ENCODE measurements at places on chromosomes 16 and 17.

GRCh38 chr17:1643293-1643998, 2.1 kb downstream of the SCARF1 start:
- no peak for DNase-seq

GRCh38 chr17:68195667-68196393, 52.0 kb upstream of the AMZ2 start:
- no peak for DNase-seq

- DNase-seq: no peak
Observed at GRCh38 chr16:55035956-55036355, 105.3 kb downstream of the IRX5 start.

DNA sequence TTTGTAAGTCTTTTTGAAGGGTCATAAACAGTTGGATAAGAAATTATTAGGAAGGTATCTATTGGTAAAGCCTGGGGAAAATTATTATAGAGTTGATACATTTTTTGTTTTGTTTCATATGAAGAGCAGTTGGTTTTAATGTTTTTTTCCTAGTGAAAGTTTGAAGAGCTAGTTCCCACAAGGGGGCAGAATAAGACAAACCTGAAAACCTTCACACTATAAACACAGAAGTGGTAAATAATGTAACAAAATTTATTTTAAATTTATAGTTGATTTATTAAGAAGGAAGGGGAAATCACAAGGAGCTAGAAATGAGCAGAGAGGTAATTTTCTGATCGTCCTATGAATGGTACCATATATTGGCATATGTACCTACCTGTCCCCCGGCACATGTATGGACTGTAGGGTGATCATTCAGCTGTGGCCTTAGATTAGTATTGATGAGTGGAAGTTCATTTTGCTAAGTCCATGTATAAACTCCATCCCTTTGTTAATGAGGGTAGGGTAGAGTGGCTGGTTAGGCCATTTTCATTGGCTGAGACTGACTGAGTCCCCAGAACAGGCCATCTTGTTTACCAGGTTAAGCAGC, 116.3 kb downstream of the TANC2 start:
- DNase-seq: no peak

GRCh38 chr16:87715231-87715630, 50.6 kb downstream of the KLHDC4 start:
- DNase-seq: no peak

DNA sequence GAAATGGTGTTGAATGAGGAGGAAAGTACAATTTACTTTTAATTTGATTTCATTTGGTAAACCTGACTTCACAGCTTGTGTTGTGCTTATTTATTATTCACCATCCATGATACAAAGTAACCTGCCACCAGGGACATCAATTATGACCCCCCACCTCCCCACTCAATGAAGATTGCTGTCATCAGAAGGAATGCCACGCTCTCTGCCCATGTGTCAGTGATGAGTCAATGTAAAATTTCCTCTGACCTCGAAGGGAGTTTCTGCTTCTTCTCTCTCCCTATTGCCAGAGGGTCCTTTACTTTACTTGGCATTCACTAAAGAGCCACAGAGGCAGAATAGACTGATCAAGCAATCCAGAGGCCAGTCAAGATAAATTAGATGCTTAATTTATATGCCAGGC, 759.7 kb downstream of the CDH11 start:
- DNase-seq: no peak

Data from stimulated activated CD4-positive, alpha-beta T cell treated with anti-CD3 and anti-CD28 coated beads, Interleukin-15, amount 100 ng/mL, for 1 hour (primary cell).